Hippocampal formation (tissue), 2 donors: ENCODE measurements at places on chromosomes 13 and 19.

GRCh38 chr13:74835579-74835978 is 646.4 kb downstream of the TBC1D4 start:
- DNase-seq = no peak

GRCh38 chr19:53019684-53020083 is 6.0 kb downstream of the ERVV-1 start:
- DNase-seq = no peak

DNA sequence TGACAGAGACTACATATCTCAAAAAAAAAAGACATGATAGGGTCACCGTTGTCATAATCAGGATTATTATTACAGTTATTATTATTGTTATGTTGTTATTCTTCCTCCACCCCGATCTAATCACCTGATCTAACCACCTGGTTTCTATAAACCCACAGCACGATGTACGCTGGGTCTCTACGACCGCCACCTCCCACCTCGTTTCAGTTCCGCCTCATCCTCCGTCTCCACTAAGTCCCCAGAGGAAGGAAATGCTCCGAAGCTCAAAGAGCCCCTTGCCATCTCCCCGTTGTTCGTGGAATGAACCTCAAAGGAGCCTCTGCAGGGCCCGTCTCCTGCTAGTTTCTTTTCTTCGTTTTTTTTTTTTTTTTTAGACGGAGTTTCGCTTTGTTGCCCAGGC is 15.9 kb upstream of the MEIS3 start:
- no peak for DNase-seq

- DNase-seq = no peak
Measured at GRCh38 chr13:106225126-106225525, 310.3 kb downstream of the EFNB2 start.

DNA sequence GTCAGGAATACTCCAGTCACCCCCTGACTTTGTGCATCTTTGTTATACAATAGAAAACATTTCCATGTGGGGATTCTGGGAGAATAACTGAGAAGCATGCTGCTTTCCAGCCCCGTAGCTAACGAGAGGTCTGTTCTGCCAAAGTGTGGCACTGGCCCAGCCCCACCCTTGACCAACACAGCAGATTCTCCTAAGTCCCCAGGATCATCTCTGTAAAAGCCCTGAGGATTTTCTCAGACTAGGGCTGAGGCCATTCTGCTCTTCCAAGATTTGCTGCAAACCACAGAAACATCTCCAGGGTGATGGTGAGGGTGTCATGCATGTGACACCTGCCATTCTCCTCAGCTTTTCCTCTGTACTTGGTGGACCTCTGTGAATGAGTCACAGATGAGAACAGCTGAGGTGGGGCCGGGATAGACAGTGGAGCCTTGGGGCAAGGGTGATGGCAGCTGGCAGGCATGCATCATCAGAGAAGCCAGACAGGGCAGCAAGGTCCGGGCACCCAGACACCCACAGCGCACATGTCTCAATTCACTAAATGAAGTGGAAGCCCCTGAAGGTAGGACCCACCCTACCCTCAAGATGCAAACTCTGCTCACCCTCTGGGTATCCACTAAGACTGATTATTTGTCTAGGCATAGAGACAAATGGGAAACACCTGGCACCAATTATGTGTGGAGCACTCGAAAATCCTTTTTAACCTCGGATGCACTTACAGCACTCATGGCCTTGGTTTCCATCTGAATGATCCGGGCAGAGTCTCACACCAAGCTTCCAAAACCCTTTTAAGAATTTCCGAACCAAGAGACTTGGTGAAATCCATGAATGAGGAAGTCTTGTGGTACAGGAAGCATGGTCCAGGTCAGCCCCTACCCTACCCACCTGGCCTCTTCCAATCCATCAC is 20.1 kb upstream of the DOCK9 start:
- DNase-seq = no peak

- no peak for DNase-seq
Measured at GRCh38 chr13:51919531-51919930, 57.8 kb downstream of the CCDC70 start.

DNA sequence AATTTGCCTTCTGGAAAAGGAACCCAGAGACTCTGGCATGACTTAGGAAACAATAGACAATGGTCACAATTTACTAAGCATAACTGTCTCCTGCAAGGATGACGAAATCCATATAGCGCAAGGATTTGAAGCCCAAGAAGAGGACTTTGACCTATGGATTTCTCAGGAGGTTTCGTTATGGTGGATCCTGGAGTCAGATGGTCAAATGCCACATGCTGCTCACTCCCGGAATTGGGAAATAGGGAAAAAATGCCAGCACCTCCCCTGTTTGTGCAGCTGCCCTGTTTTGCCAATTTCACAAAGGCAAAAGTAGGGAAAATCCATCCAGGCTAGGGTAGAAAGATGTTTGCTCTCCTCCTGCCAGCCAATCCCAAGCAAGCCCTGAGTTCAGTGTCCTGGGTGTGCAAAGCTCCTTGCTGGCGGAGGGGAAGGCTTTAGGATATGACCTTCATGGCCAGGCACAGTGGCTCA is 23.4 kb downstream of the RDH8 start:
- no peak for DNase-seq

GRCh38 chr19:13036366-13036976 is 41.2 kb downstream of the NFIX start:
- DNase-seq = no peak

- DNase-seq = no peak
Measured at GRCh38 chr13:33125821-33126570, 109.8 kb downstream of the KL start.
